Activated CD4-positive, alpha-beta T cell treated with anti-CD3 and anti-CD28 coated beads for 48 hours (primary cell): ENCODE measurements at places on chromosomes 5 and 9.

GRCh38 chr9:122128007-122128968, 31.3 kb downstream of the NDUFA8 start:
- no peak for DNase-seq

DNA sequence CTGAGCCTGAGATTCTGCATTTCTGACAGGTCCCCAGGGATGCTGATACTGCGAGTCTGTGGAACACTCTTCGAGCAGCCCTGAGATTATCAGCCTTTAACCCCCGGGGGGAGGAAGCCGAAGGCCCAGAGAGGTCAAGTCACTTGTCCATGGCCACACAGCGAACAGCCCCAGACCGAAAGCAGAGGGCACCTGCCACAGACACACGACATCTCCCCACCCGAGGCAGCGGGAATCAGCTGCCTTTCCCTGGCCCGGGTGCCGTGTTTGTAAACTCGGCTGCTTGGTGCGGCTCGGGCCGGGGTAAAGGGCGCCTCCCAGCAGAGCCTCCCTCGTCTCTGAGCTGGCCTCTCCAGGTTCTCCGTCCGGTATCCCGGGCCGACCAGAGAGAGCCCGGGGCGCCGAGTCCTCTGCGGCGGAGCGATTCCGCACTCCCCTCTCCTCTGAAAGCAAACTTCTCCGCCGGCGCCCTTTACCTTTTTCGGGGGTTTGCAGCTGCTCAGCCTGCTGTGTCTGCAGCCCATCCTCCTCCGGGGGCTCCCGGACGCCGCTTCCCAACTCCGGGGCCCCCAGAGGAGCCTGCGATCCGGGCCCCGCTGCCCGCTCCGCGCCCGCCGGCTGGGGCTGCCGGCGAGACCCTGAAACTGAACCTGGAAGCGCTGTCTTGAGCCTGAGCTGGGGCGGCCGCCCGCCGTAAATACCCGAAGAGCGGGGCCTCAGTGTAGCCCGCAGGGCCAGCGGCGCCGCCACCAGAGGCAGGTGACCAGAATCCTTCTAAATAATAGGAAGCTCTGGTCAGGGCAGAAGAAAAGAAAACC, at the start of gene CCDC69:
CCDC69 (minus strand) TSS at position 646 of the 818 bp plus-strand sequence; CDS start at position 524, 122 bp downstream.
- peak; percentile 71 for DNase-seq

DNA sequence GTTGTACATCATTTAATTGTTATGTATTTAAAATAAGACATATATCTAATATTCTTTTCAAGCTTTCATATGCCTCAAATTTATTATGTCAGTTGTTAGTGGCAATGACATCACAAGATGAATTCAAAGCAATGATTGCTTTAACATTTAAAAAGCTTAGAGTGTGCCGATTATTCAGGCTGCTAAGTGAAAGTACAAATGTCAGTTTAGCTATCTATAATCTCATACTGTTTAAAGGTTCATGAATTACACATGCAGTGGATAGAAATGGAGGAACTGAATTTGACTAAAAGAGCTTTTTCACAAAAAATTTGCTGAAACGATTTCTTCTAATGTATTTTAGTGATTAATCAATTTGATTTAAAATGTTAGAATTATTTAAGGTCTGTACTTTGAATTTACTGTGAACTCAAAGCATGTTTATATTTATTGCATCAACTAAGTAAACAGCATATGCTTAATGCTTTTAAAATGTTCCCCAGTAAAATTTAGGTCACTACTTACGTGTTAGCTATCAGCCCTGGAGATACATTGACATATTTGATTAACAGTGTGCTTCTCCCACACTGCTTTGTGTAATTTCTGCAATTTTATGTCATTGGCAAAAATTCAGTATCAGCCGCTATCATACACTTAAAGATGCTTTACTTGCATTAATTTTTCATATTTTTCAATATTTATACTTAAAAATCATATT, 334.9 kb downstream of the PARP8 start:
- DNase-seq, result no peak

GRCh38 chr5:29054694-29055093, 2016.3 kb upstream of the CDH9 start:
- DNase-seq, result no peak

DNA sequence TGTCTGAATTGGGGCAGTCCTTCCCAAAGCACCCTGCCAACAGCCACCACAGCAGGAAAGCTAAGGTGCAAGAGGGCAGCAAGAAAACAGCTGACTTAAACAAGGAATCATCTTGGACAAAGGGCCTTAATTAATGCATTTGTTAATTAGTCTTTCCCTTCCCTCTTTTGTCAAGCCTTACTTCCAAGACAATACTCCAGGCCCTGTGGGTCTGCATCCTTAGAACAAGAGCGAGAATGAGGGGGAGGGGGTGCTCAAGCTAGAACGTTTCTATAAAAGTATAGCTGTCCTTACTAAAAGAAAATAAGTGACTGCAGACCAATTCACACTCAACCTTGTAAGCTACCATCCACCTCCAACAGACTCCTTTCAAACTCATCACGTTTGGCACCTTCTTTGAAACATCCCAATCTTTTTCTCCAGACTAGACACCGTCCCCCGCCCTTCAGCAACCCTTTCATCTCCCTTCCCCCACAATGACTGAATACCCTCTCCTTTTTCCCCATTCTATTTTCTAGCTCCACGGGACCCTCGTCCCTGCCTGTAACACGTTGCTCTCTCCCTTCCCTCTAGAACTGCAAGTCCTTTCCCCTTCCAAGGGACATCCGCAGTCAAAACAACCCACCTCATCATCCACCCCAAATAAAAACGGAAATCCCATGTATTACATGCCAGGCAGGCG, 85.7 kb upstream of the RNF38 start:
- no peak for DNase-seq

- DNase-seq, result no peak
Observed at GRCh38 chr9:77945798-77946197, 85.8 kb downstream of the GNAQ start.

GRCh38 chr5:76303921-76304320, 99.2 kb upstream of the IQGAP2 start:
- peak; percentile 42 for DNase-seq

DNA sequence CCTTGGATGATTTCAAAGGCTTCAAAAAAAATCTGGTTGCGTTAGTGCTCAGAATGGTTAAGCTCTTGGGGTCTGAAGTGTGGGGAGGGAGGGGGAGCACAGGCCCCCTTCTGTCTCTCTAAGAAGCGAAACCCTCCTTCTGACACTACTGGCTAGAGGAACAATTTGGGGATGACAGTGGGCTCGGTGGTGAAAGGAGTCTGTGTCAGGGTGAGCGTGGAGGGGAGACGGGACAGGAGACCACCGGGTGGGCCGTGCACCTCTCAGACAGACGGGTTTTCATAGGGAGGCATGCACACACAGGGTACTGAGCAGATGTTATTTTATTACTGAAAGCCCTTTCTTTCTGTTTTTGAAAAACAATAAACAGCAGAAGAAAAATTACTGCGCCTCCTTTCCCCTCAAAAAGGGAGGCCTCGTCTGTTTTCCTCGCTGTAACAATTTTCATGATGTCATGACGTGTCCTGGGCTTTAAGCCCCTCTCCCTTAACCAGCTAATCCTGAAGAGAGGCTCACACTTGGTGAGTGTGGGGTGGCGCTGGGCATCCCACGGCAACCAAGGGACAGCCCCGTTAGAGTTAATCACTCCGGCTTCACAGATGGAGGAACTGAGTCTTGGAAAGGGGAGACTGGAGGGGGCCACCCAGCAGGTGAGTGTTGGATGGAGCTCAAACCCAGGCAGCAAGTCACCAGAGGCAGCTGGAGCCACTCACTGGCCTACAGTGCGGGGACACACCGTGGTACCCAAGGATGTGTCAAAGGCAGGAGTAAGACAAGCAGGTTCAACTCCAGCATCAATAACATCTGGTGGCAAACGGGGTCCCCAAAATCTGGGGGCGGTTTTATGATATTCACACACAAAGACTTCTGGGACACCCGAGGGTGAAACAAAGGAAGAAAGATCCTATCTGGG, 53.4 kb downstream of the PTCH1 start:
- peak; percentile 6 for DNase-seq

DNA sequence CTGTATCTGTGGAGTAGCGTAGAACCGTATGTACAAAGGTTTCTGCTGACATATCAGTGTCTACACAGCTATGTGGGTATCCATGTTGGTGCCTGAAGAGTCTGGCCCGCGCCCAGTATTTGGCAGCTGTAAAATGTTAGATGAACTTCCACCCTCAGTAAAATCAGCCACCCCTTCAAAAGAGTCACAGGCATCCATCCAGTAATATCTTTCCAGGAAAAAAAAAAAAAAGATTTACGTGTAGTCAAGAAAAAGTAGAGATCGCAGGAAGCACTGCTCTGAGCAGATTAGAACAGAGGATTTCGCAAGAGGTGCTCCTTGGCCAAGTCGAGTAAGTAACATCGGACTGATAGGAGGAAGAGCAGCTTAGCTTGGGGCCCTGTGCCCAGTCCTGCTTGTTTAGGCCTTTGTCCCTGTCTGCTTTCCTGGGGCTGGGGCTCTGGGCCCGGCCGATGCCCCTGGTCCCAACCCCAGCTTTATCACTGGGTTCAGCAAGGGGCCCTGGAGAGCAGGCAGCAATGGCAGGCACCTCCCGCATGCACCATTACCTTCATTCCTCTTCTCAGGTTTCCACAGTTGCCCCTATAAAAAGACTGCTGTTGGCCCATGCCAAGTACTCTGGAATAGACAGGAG, 21.2 kb downstream of the DAPK1 start:
- no peak for DNase-seq

- no peak for DNase-seq
Observed at GRCh38 chr9:70557661-70558369, 143.4 kb upstream of the KLF9 start.

DNA sequence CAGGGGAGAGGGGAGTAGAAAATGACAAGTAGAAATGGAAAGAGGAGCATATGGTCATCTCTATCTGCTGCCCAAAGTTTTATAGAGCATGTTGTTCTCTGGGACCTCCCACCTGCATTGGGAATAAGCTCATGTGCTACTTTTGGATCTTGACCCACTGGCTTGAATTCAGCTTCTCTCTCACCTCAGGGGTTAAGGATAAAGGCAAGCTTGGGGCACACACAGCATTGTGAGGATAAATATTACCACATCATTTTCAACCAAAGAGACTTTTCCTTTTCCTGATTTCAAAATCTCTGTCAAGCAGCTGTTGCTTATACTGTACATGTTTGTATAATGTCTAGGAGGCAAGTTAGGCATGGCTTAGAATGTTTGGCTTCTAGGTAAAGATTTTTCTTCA, 16.6 kb downstream of the ATP10B start:
- no peak for DNase-seq

GRCh38 chr5:146993876-146994530, 115.4 kb upstream of the PPP2R2B start:
- no peak for DNase-seq

DNA sequence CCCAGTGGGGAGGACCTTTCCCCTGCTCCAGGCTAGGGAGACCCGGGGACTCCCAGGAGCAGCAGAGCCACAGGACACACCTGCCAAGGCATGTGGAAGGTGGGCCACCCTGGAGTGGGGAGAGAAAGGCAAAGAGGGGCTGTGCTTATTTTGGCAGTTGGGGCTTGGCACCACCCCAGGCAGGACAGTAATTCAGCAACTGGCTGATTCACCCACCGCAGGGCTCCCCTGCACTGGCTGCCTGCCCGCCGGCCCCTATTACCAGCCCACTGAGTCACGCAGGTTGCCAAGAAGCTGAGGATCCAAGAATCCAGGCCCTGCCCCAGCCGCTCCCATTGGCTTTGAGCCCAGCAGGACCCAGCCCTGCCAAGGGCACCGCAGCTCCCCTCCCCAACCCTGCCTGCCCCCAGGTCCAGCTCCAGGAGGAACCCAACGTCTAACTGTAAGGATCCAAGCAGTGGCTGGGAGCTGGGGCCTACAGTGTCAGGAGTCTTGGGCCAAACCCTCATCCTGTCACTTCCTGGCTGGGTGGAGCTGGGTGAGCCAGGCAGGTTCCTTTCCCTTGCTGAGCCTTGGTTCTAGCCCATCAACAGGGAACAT, 14.2 kb upstream of the RALGDS start:
- peak; percentile 81 for DNase-seq
